ENCODE measurements at places on chromosomes 2 and 18.

DNA sequence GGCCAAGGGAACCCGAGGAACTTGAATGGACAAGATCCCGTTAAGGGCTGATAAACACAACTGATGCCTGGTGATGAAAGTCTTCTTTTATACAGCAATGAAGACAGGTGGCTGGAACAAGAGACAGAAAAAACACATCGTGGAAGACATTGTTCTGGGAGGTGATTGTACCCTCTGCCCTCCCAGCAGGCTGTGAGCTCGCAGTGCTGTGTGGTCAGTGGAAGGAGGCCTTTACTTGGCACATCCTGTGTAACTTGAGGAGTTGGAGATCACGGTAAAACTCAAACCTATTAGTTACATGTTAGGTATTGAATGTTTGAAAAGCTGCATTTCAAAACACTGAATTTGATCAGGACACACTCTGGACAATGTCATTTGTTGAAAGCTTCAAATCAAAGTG is 249.9 kb upstream of the EPAS1 start:
- DNase-seq, result no peak

DNA sequence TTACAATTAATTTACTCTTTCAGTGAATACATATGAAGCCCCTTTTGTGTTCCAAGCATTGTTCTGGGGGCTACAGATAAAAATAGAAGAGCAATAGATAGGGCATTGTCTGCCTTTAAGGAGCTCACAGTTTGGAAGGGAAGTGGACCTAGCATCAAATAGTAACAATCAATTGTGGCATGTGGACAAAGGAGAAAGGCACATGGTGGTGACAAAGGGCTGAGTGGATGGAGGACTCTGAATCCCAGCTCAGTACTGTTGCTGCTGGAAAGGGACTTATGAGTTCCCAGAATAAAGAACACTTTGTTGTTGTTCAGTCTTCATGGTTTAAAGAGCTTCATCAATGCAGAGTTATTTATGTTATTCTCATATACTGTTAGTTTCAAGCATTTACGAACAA is 217.7 kb downstream of the HRH4 start:
- no peak for DNase-seq

DNA sequence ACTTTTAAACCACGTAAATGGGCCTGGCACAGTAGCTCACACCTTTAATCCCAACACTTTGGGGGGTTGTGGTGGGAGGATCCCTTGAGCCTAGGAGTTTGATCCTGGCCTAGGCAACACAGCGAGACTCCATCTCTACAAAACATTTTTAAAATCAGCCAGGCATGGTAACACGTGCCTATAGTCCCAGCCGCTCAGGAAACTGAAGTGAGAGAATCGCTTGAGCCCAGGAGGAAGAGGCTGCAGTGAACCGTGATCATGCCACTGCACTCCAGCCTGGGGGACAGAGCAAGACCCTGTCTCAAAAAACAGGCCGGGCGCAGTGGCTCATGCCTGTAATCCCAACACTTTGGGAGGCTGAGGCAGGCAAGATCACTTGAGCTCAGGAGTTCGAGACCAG is 12.2 kb downstream of the ROCK1 start:
- DNase-seq, result no peak

DNA sequence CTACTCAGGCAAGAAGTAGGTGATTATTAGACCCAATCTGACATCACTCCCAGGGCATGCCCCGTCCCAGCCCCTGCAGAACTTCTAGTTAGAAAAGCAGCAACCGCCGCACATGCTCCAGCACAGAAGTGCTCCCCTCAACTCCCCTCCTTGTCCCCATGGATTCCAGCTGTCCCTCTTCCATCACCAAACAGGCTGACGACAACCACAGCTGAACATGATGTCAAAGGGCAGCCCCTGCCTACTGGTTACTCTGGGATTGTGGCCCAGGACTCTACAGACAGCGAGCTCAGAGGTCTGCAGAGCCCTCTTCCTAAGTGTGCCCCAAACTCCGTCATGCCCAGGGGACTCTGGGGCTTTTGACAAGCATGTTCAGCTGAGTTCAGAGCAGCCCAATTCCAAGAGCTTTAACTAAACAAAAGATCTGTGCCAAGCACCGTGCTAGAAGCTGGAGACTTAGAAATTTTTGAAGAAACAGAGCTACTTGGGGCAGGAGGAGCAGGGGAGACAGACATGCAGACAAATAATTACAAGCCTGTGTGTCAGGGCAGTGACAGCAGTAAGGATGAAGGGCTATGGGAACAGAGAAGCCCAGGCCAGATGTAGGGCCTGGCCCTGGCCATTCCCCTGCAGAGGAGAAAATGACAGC is 148.1 kb downstream of the BCL11A start:
- no peak for DNase-seq

DNA sequence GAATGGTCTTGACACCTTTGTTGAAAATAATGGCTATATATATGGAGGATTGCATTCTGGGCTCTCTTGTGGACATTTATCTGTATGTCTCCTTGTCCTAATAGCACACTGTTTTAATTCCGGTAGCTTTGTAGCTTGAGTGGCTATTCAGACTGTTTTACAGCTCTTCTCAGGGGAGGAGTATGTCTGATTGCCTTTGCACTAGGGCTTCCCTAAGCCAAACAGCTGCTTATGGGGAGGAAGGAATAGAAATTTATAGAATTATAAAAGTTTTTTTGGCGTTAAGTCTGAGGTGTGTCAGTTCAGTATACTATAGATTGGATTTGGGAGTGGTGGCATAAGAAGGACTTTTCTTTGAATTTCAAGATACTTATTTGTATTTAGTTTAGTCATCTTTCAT is 12.6 kb downstream of the SEH1L start:
- no peak for DNase-seq

GRCh38 chr2:35891528-35891927 is 464.1 kb upstream of the CRIM1 start:
- no peak for DNase-seq

- DNase-seq, result no peak
Observed at GRCh38 chr2:47309952-47310800, 92.8 kb upstream of the MSH2 start.

DNA sequence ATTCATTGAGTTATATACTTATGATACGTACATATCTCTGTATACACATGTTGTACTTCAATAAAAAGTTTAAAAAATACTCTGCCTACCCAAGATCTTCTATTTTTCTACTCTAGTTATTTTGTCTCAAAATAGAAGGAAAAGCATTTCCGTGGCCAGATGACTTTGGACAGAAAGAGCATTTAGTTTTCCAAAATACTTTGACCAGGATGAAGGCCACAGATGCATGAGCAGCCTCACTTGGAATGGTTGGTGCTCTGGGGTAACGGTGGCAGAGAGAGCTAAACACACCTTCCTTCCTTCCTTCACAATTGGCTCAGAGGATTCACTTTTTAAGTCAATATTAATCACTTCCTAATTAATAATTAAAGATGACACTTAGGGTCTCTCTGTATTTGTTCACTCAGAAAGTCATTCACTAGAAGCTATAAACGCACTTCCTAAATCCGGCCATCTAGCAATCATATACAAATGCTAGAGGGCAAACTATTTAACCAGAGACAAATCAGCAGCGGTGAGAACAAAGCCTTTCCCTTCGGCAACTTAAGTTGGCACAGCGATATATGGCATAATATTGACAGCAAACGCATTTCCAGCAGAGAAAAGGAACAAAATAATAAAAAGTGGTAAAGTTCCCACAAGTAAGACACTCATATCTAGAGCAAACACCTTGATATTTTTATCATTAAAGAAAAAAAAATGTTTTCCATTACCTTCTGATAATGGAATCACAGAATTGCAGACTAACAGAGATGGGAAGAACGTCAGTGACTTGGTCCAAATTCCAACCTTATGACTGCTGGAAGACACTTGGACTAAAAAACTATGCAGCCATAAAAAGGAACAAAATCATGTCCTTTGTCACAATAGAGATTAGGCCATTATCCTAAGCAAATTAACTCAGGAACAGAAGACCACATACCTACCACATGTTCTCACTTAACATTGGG is 55.9 kb upstream of the NARS1 start:
- no peak for DNase-seq

DNA sequence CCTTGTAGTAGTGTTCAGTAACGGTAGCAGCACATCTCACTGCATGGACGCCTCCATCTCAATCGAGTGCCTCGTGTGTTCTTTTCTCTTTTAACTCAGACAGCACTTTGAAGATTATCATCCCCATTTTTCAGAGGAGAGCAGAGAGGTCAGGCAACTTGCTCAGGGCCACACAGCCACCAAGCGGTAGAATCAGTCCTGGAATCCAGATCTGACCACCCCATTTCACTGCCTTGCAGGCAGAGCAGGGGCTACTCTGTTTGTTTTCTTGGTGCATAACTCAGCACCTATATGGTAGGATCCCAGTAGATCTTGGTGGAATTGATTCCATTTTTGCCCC is 129.5 kb downstream of the SMAD7 start:
- no peak for DNase-seq

- no peak for DNase-seq
Observed at GRCh38 chr18:23824240-23824639, 135.0 kb downstream of the LAMA3 start.

- DNase-seq, result no peak
Observed at GRCh38 chr2:237529452-237530402, 36.6 kb upstream of the PRLH start.

DNA sequence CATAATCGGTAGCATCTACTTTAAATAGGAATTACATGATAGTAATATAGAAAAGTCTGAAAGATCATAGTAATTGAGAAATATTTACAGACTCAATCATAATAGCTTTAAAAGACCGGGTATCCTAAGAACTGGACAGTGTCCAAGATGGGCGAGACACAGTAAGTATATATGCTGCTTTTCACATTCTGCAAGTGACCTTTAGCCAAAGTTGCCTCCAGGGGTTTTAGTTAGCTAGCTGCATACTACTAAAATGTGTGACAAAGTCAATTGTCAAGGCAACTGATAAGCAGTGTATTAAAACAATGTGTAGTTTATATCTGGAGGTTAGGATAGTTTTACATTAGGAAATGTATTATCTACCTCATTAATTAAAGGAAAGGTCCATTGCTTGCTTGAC is 24.6 kb downstream of the CD302 start:
- DNase-seq, result no peak

DNA sequence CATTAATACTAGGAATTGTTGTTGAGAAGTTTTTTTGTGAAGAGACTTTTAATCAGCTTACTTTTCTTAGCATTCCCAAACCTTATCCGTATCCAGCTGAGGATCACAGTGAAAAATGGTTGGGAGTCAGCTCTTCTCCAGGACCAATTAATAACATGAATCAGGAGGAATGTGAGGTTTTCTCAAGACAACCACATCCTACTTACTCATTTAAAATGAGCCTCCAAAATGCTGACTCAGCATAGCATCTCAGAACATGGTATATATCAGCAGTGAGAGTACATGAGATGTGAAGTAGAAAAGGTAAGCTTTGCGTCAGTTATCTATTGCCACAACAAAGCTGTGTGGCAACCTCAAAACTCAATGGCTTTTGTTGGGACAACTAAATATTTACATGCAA is 140.3 kb downstream of the NRP2 start:
- DNase-seq, result peak; percentile 39

- DNase-seq, result no peak
Observed at GRCh38 chr2:160051371-160051800, 11.0 kb downstream of the PLA2R1 start.

- no peak for DNase-seq
Observed at GRCh38 chr2:136253288-136254004, 135.5 kb upstream of the CXCR4 start.

DNA sequence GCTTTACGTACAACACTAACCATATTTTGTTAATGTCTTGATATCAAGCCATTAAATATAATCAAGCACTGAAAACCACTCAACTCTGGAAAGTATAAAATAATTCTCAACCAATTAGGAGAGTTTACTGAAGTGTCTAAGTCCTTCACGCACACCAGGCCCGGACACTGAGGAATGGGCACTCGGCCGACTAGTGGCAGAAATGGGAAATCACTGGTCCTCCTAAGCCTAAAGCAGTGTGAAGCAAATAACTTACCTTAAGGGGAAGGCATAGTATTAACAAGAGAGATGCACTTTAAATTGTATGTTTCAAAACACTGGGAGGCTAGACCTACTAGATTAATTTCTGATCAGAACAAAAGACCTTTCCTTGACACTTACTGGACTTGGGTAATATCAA is 45.7 kb downstream of the FAM210A start:
- no peak for DNase-seq

GRCh38 chr2:37912056-37912455 is 13.0 kb upstream of the RMDN2 start:
- DNase-seq, result peak; percentile 49

DNA sequence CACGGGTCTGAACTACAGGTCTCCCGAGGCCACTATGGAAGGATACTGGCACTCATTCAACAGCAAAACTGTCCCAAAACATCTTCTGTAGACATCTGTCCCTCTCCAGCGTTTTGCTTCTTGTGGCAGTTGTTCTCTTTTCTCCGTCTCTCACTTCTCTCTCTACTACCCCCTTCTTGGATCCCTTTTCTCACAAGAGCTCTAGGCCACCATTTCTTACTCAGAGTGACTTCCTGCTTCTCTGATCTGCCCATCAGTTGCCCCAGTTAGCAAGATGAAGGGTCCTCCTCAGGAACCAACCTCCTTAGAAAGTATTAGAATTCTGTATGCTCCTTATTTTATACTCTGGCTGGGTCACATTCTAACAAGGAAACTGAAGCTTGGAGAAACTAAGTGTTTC is 32.6 kb downstream of the BCL2 start:
- no peak for DNase-seq

DNA sequence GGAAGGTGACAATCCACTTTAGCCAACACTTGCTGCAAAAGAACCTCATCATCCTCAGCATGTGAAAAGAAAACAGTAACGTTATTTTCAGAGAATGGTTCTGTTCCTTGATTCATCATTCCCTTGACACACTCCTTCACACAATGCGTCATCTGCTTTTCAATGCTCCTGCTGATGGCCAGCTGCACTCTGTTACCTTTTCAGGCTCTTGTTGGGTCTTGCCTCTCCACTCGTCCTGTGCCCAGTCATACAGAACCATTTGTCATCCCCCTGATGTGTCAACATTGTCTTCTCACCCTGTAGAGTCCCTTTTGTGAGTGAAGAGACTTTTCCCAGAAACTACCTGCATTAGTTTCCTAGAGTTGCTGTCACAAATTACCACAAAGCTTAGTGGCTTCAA is 12.2 kb upstream of the DTNA start:
- DNase-seq, result no peak

GRCh38 chr2:223459328-223459939 is 142.7 kb downstream of the SCG2 start:
- DNase-seq, result peak; percentile 55

DNA sequence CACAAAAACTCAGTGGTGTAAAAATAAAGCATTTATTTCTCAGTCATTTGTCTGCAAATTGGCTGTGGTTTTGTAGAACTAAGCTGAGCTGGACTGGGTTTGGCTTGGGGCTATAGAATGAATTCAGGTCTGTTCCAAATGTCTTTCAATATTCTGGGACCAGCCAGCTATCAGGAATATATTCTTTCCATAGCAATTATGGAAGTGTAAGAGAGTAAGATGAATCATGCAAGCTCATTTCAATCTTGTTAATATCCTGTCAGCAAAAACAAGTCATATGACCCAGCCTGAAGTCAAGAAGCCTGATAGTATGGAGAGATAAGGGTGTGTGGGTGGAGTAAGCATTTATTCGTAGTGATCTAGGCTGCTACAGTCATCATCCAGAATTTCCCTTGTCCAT is 481.0 kb upstream of the CDH2 start:
- DNase-seq, result peak; percentile 21

GRCh38 chr2:88199912-88200682 is 30.0 kb downstream of the THNSL2 start:
- no peak for DNase-seq
